ENCODE measurements at places on chromosomes 3 and 15. TPM values are rescaled to one million over a fixed set of nuclear protein-coding genes. Genes with fewer than 3 reads are reported as not detected.
A peak's percentile ranks its signal among the peaks of the same experiment; 100 is the strongest.

The CRYGS gene
- total RNA-seq, result 3.6 TPM

The GASK1A gene
- 17.4 TPM for total RNA-seq

The HES1 gene
- total RNA-seq, result 17.4 TPM

GRCh38 chr3:185561374-185561943, 9.1 kb upstream of the LIPH start:
- no peak for DNase-seq
- no peak overlapping the region for H3K4me3 ChIP-seq

- H3K27me3 ChIP-seq, result no peaks in the 10 kb centered on the region
- no peaks in the 10 kb centered on the region for H3K36me3 ChIP-seq
- H3K27ac ChIP-seq, result no peak overlapping the region
- H3K4me1 ChIP-seq, result peaks cover 8% of the 10 kb centered on the region
These were observed 38.8 kb downstream of the PYGO1 start for GRCh38 chr15:55549305-55549704.

DNA sequence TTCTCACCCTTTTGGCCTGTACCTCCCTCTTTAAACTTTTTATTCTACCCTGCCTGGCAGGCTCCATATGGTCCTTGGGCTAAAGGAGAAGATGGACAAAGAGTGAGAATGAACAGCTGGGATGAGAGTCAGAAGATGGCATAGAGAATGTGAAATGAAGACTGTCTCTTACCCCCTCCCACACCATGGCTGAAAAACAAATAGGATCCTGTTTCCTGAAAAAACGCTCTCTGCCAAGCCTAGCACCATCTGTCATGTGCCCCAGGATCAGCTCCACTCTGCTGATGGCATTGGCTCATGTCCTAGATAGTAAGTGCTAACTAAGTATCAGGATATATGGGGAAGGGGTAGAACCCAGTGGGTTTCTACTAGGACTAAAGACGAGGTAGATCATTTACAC, 238.6 kb downstream of the MEX3B start:
- no peaks in the 10 kb centered on the region for H3K27me3 ChIP-seq
- no peak for DNase-seq
- no peaks in the 10 kb centered on the region for H3K36me3 ChIP-seq
- no peak overlapping the region for H3K4me3 ChIP-seq
- no peak overlapping the region for H3K27ac ChIP-seq

DNA sequence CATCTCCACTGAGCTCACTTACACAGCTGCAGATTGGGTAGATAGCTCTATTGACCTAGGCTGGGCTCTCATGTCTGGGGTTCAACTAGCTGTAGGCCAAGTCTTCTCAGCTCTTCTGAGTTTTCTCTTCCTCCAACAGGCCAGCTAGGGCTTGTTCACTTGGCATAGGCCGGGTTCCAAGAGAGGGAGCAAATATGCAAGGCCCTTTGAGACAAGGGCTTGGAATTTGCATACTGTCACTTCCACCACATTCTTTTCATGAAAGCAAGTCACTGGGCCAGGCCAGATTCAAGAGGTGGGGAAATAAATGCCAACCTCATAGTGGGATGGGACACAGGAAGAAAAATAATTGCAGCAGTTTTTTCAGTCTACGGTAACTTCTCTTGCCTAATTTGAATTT, 25.2 kb downstream of the PIGB start:
- no peak for DNase-seq
- H3K27me3 ChIP-seq, result no peaks in the 10 kb centered on the region

- H3K4me3 ChIP-seq, result peak overlapping the region; percentile 93
- peak overlapping the region; percentile 94 for H3K27ac ChIP-seq
- DNase-seq, result peak; percentile 92
- peaks cover 17% of the 10 kb centered on the region for H3K4me1 ChIP-seq
These were observed 3.2 kb downstream of the PTPRG start for GRCh38 chr3:61564395-61565059.

All from sigmoid colon (tissue), 7 donors.